Activated naive CD8-positive, alpha-beta T cell treated with anti-CD3 and anti-CD28 coated beads, Interleukin-2, amount 10 ng/mL, durations not matched to agents 7 days and 5 days (primary cell): ENCODE measurements at places on chromosomes 2 and 18. TPM values are rescaled to one million over a fixed set of nuclear protein-coding genes. Genes with fewer than 3 reads are reported as not detected.

GRCh38 chr2:202406445-202406978 lies 30.4 kb downstream of the BMPR2 start:
- DNase-seq, result no peak
- no peak overlapping the region for H3K4me3 ChIP-seq
- peaks cover 2% of the 10 kb centered on the region for H3K36me3 ChIP-seq
- no peaks in the 10 kb centered on the region for H3K4me1 ChIP-seq

DNA sequence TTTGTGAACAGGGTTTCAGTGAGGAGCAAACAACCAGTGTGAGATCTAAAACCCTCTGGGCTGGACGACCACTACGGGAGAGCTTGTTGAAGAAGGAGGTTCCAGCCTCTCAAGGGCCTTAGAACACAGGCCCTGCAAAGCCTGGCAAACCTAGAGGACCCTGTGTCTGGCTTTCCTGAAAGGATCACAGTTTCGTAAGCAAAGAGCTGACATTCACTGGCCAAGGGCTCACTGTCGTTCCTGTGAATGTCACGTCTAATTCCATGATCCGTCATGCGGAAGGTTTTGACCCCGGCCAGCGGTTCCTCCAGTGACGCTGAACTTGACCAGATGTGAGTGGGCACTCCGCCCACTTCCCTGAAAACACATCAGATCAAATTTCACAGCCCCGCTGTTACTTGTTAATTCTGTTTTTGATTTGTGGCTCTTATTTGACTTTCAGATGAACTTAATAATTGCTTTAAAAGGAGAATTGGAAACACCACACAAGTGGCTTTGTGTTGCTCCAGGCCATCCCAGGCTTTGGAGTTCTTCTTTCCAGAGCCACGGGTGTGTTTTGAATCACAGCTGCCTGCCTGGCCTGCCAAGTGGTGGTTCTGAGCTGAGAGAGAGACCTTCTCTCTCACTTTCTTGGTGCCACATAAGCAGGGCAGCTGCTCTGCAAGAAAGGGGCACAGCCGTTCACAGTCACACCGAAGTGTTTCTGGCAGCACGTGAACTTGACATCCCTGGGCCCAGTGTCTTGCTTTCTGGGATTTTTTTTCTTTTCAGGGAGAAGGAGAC lies 308.4 kb downstream of the NDUFA10 start:
- DNase-seq, result no peak
- peaks cover 2% of the 10 kb centered on the region for H3K36me3 ChIP-seq
- H3K4me3 ChIP-seq, result no peak overlapping the region
- H3K4me1 ChIP-seq, result no peaks in the 10 kb centered on the region

Gene PFN4
- total RNA-seq, result not detected

Gene TUBA3E
- total RNA-seq, result not detected

- H3K36me3 ChIP-seq, result peaks cover 24% of the 10 kb centered on the region
- peak overlapping the region; percentile 62 for H3K4me3 ChIP-seq
- peaks cover 39% of the 10 kb centered on the region for H3K4me1 ChIP-seq
These were observed 363.5 kb upstream of the TNP1 start for GRCh38 chr2:217223222-217223930.

- peaks cover 2% of the 10 kb centered on the region for H3K4me1 ChIP-seq
- no peaks in the 10 kb centered on the region for H3K27me3 ChIP-seq
- H3K4me3 ChIP-seq, result no peak overlapping the region
- H3K36me3 ChIP-seq, result peaks cover 42% of the 10 kb centered on the region
These were observed 16.0 kb upstream of the TBR1 start for GRCh38 chr2:161400076-161400475.

- no peaks in the 10 kb centered on the region for H3K36me3 ChIP-seq
- H3K27me3 ChIP-seq, result no peaks in the 10 kb centered on the region
- no peak for DNase-seq
- H3K27ac ChIP-seq, result no peak overlapping the region
- H3K4me1 ChIP-seq, result no peaks in the 10 kb centered on the region
These were observed 247.1 kb downstream of the OSR1 start for GRCh38 chr2:19111354-19111753.

Gene QPCT
- 1.1 TPM for total RNA-seq

DNA sequence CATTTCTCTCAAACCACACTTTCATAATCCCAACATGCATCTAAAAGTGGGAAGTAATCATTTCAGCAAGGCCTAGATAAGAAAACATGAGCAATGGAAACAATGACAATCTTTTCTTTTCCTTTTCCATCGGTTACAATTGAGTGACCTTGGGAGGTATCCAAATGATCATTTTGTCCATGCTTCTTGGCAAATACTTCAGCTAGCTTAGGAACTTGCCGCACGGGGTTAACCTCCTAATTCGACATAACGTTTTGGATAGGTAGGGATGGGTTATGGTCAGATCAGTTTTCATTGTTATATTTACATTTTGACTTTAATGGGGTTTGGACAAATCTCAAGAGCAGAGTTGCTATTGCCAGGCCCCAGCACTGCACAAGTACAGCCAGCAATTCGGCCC lies 4.6 kb upstream of the PTPRM start:
- peaks cover 14% of the 10 kb centered on the region for H3K27me3 ChIP-seq
- DNase-seq, result no peak
- H3K4me1 ChIP-seq, result no peaks in the 10 kb centered on the region
- H3K27ac ChIP-seq, result no peak overlapping the region

Gene TEX44
- not detected for total RNA-seq

Gene PTPRN
- not detected for total RNA-seq

Gene LHCGR
- total RNA-seq, result not detected

Gene DSC3
- not detected for total RNA-seq

Gene SMYD1
- not detected for total RNA-seq

DNA sequence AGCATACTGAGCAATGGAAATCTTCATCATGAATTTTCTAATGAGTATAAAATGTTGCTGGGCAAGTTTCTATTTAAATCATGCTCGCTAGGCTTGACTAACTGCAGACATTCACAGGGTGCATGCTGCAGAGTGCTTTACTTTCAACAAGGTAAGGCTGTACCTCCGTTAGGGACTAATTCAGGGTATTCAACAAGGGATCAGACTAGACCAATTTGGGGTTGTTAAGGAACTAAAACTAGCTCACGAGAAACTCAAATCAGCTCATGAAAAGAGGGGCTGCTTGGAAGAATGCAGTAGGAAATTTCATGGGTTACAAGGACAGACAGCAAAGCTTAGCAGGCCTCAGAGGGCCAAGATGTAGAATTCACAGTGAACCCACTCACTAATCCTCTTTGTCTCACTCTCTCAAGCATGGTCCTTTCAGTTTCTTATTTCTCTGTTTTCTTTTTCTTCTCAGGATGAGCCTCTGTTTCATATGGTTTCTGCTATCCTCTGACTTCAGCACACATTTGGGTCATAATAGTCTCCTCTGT lies 2.2 kb downstream of the MYO3B start:
- no peak overlapping the region for H3K4me3 ChIP-seq
- no peak overlapping the region for H3K27ac ChIP-seq
- peaks cover 3% of the 10 kb centered on the region for H3K4me1 ChIP-seq
- peaks cover 6% of the 10 kb centered on the region for H3K27me3 ChIP-seq

DNA sequence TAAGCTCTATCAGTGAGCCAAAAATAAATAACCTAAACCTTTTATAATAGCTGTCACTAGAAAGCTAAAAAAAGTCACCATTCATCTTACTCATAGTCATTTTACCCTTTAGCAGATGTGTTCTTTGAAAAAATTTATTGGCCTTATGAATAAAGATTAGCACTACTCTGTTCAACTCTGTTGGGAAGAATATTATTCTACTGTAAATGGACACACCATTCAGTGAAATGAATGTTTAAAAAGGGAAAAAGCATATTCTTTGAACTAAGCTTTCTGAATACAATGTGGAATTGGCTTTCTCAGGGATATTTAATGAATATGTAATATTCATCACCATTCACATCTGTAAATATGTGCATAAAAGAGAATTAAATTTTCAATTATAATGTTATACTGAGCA lies 422.0 kb downstream of the CBLN2 start:
- H3K27ac ChIP-seq, result no peak overlapping the region
- no peak overlapping the region for H3K4me3 ChIP-seq
- no peaks in the 10 kb centered on the region for H3K36me3 ChIP-seq
- H3K27me3 ChIP-seq, result no peaks in the 10 kb centered on the region
- no peak for DNase-seq

GRCh38 chr18:63848159-63848558 lies 39.3 kb upstream of the SERPINB2 start:
- no peaks in the 10 kb centered on the region for H3K4me1 ChIP-seq
- DNase-seq, result no peak
- no peak overlapping the region for H3K4me3 ChIP-seq
- H3K36me3 ChIP-seq, result no peaks in the 10 kb centered on the region
- H3K27me3 ChIP-seq, result peaks cover 12% of the 10 kb centered on the region

DNA sequence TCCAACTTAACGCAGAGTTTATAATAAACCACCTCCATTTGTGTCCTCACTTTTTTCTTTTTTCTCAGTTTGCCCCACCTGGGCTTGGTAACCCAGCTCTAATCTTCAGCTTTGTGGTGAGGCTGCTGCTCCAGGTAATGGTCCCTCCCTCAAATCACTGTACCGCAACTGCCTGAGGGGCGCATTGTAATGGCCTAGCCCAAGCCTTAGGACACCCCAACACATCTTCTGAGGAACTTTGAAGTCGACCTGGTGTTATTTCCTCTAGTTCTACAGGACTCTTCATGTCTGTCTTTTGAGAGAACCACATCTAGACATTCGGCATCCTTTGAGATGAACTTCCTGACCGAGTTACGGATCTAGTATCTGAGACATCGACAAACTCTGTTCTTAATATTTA lies 99.7 kb downstream of the PLEKHM3 start:
- no peak overlapping the region for H3K27ac ChIP-seq
- no peak for DNase-seq
- no peaks in the 10 kb centered on the region for H3K27me3 ChIP-seq
- peaks cover 2% of the 10 kb centered on the region for H3K36me3 ChIP-seq
- no peak overlapping the region for H3K4me3 ChIP-seq

- H3K27ac ChIP-seq, result no peak overlapping the region
- H3K27me3 ChIP-seq, result peaks cover 2% of the 10 kb centered on the region
- no peak overlapping the region for H3K4me3 ChIP-seq
- H3K36me3 ChIP-seq, result no peaks in the 10 kb centered on the region
These were observed 37.2 kb downstream of the KYNU start for GRCh38 chr2:142914507-142915313.

- no peak overlapping the region for H3K4me3 ChIP-seq
- no peaks in the 10 kb centered on the region for H3K27me3 ChIP-seq
- peaks cover 3% of the 10 kb centered on the region for H3K36me3 ChIP-seq
- no peak for DNase-seq
- H3K4me1 ChIP-seq, result peaks cover 1% of the 10 kb centered on the region
These were observed 10.0 kb downstream of the WDR35 start for GRCh38 chr2:19979932-19980331.

Gene GALNT3
- 5.0 TPM for total RNA-seq

GRCh38 chr2:181036848-181037603 lies 56.6 kb downstream of the UBE2E3 start:
- H3K27ac ChIP-seq, result no peak overlapping the region
- peaks cover 5% of the 10 kb centered on the region for H3K36me3 ChIP-seq
- no peak for DNase-seq
- no peaks in the 10 kb centered on the region for H3K27me3 ChIP-seq

- H3K4me1 ChIP-seq, result peaks cover 21% of the 10 kb centered on the region
- DNase-seq, result peak; percentile 89
- peak within 1 kb of the TSS; percentile 86 for H3K4me3 ChIP-seq
- H3K27ac ChIP-seq, result peak within 1 kb of the TSS; percentile 76
These were observed at the start of gene DTNB for GRCh38 chr2:25673300-25674076. TSS of gene DTNB (minus strand) at chr2:25673577. CDS start at chr2:25652660, 20,917 bp downstream.

DNA sequence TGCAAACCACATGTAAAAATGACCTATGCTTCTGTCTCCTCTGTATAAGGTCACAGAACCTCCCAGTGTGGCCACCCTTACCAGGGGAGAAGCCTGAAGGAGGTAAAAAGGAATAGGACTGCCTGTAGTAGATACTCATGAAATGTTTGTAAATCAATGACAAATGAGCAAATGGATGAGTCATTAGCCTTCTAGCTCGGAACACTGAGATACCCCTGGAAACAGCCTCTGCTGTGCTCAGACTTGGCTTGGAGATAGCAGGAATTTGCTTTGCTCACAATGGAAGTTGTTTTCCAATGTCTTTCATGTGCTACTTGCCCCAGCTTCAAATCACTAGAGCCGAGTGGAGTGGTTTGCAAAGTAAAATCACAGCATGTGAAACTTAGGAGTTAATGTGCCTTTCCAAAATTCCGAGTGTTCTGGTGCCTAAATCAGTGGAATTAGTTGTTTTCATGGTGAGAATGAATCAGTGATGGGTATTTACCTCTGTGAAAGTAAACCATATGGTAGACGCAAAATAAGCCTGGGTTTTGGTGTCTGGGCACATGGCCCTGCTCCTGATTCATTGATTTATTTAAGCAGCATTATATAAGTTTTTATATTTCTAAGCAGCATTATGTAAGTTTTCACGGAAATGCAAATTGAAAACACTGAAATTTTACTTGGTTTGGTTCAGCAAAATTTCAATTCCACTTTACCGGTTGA lies 154.0 kb upstream of the MAP3K20 start:
- no peaks in the 10 kb centered on the region for H3K4me1 ChIP-seq
- no peaks in the 10 kb centered on the region for H3K36me3 ChIP-seq
- DNase-seq, result no peak
- no peak overlapping the region for H3K27ac ChIP-seq

- H3K27ac ChIP-seq, result no peak overlapping the region
- no peak for DNase-seq
- H3K27me3 ChIP-seq, result no peaks in the 10 kb centered on the region
- no peak overlapping the region for H3K4me3 ChIP-seq
These were observed 131.2 kb upstream of the ERBB4 start for GRCh38 chr2:212669761-212670160.

Gene GALNT14
- total RNA-seq, result not detected

Gene TIA1
- 160 TPM for total RNA-seq

GRCh38 chr2:153416071-153416470 lies 62.5 kb downstream of the RPRM start:
- no peak overlapping the region for H3K4me3 ChIP-seq
- no peak overlapping the region for H3K27ac ChIP-seq
- no peaks in the 10 kb centered on the region for H3K36me3 ChIP-seq
- no peaks in the 10 kb centered on the region for H3K4me1 ChIP-seq
- H3K27me3 ChIP-seq, result no peaks in the 10 kb centered on the region

DNA sequence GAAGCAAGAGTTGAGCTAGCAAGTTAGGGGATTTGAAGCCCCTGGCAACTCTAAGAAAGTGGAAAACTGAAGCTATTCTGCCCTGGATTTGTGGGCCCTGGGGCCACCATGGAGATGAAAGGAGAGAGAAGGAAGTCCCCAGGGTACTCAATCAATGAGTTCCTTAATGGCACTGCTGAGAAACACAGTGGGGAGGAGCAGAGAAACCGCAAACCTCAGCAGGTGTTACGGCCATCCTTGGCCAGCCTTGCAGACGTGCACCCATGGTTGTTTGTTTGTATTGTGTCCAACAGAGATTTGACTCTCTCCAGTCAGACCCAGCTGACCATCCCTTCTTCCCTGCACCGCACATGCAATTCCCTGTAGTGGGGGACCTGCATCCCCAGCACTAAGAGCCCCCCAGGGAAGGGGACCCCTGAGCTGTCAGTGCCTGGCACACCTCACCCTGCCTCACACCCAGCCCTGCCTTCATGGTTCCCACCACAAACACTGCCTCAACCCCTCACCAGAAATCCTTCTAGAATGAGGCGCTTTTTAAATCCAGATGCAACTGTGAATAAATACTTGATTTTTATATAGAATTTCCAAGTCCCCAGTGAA lies 255.3 kb downstream of the SH3BP4 start:
- DNase-seq, result no peak
- no peak overlapping the region for H3K27ac ChIP-seq
- no peaks in the 10 kb centered on the region for H3K36me3 ChIP-seq
- H3K27me3 ChIP-seq, result peaks cover 6% of the 10 kb centered on the region
- H3K4me1 ChIP-seq, result no peaks in the 10 kb centered on the region

GRCh38 chr18:59345556-59345955 lies 13.5 kb downstream of the LMAN1 start:
- no peaks in the 10 kb centered on the region for H3K27me3 ChIP-seq
- peaks cover 85% of the 10 kb centered on the region for H3K36me3 ChIP-seq
- no peak for DNase-seq
- peaks cover 27% of the 10 kb centered on the region for H3K4me1 ChIP-seq

Gene HOXD3
- not detected for total RNA-seq
